Fibroblast of lung (primary cell): ENCODE measurements at places on chromosomes 2 and 18. TPM values are rescaled to one million over a fixed set of nuclear protein-coding genes. Genes with fewer than 3 reads are reported as not detected.

- no peak for DNase-seq
Observed at GRCh38 chr18:76908277-76908676, 85.9 kb downstream of the ZNF236 start.

- DNase-seq = peak; percentile 13
Observed at GRCh38 chr2:74646834-74647482, 1.2 kb downstream of the M1AP start.

GRCh38 chr2:32402091-32402490 lies 45.3 kb downstream of the BIRC6 start:
- DNase-seq = no peak

DNA sequence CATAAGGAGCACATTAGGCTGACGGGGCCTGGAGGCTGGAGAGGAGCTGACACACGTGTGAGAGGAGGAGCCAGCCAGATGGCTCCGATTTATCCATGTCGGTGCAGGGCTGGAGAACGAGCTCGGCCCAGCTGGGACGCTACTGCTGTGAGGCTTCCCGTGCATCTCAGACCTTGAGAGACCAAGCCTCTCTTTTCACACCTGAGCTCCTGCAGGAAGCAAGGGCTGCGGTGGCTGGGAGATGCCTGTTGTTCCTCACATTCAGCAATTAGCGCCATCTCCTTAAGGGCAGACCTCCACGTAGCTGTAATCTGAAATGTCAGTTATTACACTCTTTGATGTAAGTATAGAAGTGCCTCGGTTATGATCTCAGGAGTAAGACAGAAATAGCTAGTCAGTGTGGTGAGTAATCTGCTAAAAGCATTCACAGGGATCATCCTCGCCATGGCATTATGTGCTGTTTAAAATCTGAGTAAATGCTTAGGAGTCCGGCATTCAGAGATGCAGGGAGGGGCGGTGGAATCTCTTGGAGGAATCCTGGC lies 107.9 kb downstream of the PRKCE start:
- peak; percentile 78 for DNase-seq

- DNase-seq = peak; percentile 97
Observed at GRCh38 chr2:144426981-144427479, 92.9 kb downstream of the ZEB2 start.

Gene CNGA3
- polyA plus RNA-seq = 0.03 TPM in 1 of 2 replicates, not detected in the other

Gene PSTPIP2
- 18.4 and 18.7 TPM in 2 replicates for polyA plus RNA-seq

Gene SERPINB12
- 0.07 TPM in 1 of 2 replicates, not detected in the other for polyA plus RNA-seq

Gene IL1RL1
- 0.02 and 0.14 TPM in 2 replicates for polyA plus RNA-seq
